Activated T-helper 1 cell treated with anti-CD3 and anti-CD28 coated beads, Interleukin-12 subunit alpha, Interleukin-12 subunit beta, Interleukin-2, Interleukin-4 antibody, amounts not matched to agents 30 ng/mL and 10 ng/mL and 1 ng/mL, durations not matched to agents 14 hours and 24 hours and 36 hours (primary cell): ENCODE measurements at places on chromosomes 16 and 17.

- DNase-seq: no peak
These were observed 16.3 kb downstream of the CYB561 start for GRCh38 chr17:63429766-63430165.

GRCh38 chr16:49583911-49584310, 210.3 kb downstream of the C16orf78 start:
- DNase-seq: no peak

DNA sequence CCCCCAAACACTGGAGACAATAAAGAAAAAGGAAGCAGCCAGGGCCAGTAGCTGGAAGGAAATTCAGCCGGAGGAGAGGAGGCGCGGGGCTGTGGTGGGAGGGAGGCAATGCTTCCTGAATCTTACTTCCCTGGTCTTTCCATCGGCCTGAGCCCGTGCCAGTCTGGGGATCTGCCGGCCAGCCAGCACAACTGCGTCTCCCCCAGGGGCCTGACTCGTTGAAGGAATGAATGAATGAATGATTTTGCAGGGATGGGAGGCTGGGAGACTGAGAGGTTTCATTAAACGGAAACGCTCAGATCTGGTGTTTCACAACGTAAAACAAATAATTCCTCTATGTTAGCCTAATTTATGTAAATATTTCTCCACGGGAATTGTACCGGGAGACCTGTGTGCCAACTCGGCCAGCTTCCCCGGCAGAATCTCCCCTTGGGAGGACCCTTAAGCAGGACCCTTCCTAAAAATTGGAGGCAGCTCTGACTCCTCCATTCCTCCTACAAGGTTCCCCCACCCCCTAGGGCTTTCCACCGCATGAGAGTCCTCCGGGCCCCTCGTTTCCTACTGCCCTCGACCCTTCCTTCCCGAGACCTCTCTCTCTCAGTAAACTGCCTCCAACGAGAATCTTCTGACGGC, 1.3 kb upstream of the BAIAP2 start:
- no peak for DNase-seq

- DNase-seq: no peak
These were observed 21.5 kb downstream of the TMEM235 start for GRCh38 chr17:78252701-78253635.

- DNase-seq: no peak
These were observed 57.5 kb upstream of the CLEC19A start for GRCh38 chr16:19228052-19228451.

- DNase-seq: no peak
These were observed 34.1 kb upstream of the MMP2 start for GRCh38 chr16:55444754-55445485.

DNA sequence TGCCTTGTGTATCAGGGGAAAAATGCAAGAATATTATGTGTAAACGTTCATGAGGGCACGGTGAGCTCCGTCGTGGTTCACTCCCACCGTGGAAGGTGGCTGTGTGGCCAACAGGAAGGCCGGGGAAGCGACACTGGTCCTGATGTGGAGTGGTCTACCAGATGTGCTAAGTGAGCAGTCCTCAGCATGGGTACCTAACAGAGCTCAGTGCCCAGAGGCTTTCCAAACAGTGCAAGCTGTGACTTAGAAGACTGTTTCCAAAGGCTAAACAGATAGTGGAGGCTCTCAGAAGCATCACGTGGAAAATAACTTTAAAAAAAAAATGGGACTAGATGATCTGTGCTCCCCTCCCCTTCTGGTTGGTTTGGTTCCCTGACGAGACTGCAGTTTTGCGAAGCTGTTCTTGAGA, 199.3 kb upstream of the CHMP6 start:
- no peak for DNase-seq

DNA sequence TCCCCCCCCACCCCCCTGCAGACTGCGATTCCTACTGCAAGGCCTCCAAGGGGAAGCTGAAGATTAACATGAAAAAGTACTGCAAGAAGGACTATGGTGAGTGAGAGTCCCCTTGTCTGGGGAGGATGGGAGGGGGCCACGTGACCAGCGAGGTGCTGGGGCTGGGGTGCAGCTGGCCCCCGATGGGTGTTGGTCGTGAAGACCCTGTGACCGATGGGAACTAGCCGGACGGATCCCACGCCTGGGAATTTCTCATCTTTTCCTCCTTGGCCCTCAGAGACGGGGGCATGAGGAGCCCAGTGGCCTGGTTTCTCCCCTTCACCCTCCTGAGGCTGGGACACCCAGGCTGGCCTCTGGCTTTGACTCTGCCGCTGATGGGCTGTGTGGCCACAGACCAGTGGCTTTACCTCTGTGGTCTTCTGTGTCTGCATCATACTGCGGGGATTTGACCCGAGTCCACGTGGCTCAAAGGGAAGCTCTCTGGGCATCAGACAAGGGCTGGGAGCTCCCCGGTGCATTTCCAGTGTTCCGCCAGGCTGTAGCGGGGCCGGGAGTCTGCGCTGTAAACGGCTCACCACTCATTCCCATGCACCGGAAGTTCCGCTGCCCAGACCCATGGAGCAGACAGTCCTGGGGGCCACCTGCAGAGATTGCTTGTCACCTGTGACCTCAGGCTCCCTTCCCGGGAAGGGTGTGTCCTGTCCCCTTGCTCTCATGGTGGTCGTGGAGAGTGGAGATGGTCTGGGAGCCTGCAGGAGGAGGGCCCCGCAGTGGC, 200.0 kb downstream of the NTN1 start:
- DNase-seq: no peak

DNA sequence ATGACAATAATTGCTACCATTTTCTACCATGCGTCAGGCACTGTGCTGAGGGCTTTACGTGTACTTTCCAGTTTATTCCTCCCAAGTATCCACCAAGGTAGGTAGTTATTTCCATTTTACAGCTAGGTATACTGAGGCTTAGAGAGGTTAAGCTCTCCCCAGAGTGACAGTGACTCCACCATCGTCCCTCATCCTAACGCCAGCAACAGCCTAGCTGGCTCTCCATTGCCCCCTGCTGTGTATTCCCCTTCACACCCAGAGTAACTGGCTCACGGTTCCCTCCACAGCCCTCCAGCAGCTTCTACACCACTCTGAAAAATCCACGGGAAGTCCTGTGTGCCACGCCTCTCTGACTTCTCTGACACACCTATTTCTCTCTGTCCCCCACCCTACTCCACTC, 7.1 kb upstream of the ASGR1 start:
- DNase-seq: no peak

DNA sequence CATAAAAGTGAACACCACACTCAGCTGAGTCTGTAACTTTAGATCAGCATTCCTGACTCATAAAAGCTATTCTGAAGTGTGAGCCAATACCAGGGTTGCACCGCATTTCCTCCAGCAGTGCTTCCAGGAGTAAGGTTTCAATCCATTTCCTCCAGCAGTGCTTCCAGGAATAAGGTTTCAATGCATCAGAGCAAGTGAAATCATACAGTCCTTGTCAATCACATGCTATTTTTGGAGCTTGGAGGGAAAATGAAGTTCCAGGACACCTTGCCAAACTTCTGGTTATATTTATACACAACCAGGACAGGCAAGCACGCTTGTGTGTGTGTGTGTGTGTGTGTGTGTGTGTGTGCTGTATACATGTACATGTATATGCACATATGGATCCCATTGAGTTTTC, 327.6 kb downstream of the GRIN2A start:
- no peak for DNase-seq
